ENCODE measurements at places on chromosomes 13 and 19.
A peak's percentile ranks its signal among the peaks of the same experiment; 100 is the strongest.

- no peak for DNase-seq
These were observed 7.6 kb upstream of the MLLT1 start for GRCh38 chr19:6287269-6287885.

- peak; percentile 17 for DNase-seq
These were observed 17.1 kb upstream of the SHFL start for GRCh38 chr19:10069046-10069445.

DNA sequence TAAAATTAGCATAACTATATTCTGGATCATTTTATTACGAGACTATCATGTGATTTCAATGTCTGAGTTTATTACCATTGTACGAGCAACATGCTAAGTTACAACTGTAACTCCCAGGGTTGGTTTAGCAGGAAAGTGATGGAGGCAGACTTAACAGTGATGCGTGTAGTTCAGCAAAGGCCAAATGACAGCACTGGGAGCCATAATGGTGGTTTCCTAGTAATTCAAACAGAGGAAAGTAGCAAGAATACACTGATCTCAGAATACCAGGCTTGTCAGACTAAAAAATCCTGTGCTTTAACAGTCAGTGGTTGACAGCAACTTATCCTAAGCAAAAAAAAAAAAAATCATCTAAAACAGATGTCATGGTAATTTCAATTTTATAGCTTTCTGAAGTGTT lies 229.6 kb downstream of the KLF12 start:
- DNase-seq = no peak

DNA sequence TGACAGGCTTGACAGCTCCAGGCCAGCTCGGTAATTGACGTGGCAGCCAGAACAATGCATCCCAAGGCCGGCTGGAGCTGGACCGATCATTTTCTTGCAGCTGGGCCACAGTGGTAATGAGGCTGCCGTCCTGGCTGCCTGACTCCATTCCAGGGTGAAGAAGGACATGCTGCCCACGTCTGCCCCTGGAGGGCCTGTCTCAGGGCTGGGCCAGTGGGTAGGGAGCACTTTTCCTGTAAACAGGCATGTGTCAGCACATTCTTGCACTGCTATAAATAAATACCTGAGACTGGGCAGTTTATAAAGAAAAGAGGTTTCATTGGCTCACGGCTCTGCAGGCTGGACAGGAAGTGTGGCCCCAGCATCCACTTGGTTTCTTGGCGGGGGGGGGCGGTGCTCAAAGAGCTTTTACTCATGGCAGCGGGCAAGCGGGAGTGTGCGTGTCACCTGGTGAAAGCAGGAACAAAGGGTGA lies 38.1 kb upstream of the KCTD15 start:
- no peak for DNase-seq

DNA sequence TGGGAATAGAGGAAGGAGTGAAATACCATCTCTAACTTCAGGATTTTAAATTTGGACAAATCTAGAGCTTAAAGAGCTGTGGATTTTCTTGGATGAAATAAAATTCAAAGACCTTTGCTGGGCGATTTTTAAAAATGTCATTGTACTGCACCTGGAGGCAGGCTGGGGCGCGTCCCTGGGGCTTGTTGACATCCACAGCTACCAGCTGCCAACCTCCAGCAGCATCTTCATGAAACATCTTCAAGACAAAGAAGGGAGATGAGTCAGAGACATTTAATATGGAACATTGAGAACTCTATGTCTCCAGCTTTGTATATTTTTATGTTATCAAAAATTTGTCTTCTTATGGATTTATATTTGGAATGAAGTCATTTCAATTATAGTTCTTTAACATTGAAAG lies 132.5 kb downstream of the NALCN start:
- no peak for DNase-seq

- DNase-seq = no peak
These were observed 7.6 kb downstream of the SIGLEC11 start for GRCh38 chr19:49953416-49953815.

DNA sequence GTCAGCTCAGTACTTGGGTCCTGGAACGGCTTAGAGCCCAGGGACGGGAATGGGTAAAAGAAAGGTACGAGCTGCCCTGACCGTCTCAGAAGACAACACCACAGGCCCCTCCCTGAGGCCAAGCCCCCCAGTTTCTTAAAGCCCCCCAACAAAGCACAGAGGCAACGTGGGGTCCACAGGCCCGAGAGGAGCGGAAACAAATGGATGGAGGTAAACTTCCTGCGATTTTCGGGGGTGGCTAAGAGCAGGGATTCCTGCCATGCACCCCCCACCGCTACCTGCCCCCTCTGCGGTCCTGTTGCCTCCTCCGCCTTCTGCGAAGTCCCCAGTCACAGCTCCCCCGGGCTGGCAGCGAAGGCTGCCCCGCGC lies 48.2 kb downstream of the PTPRS start:
- no peak for DNase-seq

DNA sequence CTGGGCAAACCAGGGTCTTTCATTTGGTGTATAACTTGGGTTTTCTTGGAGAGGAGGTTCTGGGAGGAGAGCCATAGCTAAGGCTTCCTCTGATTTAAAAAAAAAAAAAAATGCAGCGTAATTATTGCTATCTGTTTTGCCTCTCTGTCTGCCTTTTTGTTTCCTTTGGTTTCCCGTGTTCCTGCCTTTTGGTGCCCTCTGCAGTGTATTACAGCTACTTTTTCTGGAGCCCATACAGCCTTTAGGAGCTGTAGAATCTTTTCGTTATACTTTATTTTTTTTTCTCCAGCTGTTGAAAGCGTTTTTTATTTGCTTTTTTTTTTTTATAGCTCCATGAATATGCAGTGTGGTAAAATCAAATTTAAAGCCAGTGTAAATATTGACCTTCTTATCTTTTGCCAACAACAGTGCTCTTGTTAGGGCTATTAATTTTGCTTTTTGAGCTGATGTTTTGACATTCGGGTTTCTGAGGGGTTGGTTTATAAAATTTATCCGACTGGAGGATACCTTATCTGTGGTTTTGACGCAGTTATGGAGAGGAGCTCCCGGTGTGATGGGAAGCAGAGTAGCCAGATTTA lies 38.1 kb downstream of the ZNF493 start:
- DNase-seq = no peak

DNA sequence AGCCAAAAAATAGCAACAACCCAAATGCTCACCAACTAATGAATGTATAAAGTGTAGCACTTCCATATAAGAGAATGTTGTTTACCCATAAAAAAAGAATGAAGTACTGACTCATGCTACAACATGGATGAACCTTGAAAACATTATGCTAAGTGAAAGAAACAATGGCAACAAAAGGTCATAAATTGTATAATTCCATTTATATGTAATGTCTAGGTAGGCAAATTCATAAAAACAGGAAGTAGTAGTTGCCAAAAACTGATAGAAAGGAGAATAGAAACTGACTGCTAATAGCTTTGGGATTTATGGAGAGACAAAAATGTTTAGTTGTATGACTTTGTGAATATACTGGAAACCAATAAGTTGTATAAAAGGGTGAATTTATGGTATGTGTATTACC lies 21.6 kb downstream of the MYCBP2 start:
- DNase-seq = no peak

DNA sequence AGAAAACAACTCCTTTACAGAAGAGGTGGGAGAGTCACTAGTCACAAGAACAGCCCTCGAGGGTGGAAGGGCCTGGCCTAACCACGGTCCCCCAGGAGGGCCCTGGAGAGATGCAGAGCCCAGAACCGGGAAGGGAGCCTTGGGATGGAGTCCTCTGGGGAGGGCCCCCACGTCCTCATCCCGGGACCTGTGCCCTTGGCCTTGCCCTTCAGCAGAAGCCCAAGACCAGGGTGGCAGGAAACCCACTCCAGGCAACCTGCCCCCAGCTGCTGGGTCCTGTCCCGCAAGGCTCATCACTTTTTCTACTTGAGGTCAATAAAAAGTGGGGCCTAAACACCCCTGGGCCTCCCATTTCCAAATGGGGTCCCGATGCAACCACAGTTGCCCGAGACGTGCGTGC lies 2.3 kb upstream of the ATP8B3 start:
- DNase-seq = no peak

DNA sequence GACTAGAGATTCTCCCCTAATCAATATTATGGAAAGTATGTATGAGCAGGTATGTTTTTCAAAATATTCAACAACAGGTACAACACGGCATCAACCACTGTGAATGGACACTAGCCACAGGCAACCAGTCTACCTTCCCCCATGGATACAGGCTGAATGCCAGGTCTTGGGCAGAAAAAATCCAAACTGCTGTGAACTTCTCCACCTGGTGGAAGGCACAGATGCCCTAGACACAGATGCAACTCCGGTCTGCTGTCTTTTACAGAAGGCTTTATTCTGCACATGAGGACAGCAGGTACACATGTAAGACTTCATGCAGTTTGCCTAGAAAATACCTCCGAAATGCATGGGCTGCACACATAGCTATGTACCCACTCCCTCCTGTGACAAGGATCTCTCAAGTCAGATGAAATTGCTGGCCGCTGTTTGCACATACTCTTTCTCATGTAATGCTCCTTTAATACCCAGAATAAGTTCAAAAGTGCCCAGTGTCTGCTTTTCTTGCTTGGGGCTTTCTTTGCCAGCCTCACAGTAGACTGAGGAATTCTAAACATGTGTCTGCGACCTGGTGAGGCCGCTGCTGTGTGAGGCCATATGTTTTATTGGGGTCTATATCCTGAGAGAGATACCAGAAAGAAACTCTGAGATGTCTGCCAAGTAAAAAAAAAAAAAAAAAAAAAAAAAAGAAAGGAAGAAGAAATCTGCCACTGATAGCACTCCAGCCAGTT lies 325.9 kb downstream of the FOXO1 start:
- no peak for DNase-seq

DNA sequence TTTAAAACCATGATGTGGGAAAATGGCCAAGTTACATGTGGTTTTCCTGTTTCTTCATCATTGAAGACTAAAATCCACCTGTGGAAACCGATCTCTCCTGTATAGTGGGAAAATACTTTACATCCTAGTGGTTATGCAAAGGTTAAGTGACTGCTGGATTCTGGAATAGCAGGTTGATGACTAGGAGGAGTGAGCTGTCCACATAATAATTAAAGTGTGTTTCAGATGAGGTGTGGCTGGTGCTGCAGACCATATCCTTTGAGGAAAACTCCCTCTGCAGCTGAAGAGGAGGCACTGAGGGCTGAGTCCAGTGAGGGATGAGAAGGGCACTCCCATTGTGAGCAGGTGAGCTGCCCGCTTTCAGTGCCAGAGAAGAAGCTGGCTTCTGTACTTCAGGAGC lies 43.2 kb downstream of the DCLK1 start:
- no peak for DNase-seq

GRCh38 chr13:114034481-114034891 lies 60.6 kb upstream of the C13orf46 start:
- DNase-seq = no peak

- DNase-seq = no peak
These were observed 9.2 kb downstream of the ONECUT3 start for GRCh38 chr19:1762243-1763117.

DNA sequence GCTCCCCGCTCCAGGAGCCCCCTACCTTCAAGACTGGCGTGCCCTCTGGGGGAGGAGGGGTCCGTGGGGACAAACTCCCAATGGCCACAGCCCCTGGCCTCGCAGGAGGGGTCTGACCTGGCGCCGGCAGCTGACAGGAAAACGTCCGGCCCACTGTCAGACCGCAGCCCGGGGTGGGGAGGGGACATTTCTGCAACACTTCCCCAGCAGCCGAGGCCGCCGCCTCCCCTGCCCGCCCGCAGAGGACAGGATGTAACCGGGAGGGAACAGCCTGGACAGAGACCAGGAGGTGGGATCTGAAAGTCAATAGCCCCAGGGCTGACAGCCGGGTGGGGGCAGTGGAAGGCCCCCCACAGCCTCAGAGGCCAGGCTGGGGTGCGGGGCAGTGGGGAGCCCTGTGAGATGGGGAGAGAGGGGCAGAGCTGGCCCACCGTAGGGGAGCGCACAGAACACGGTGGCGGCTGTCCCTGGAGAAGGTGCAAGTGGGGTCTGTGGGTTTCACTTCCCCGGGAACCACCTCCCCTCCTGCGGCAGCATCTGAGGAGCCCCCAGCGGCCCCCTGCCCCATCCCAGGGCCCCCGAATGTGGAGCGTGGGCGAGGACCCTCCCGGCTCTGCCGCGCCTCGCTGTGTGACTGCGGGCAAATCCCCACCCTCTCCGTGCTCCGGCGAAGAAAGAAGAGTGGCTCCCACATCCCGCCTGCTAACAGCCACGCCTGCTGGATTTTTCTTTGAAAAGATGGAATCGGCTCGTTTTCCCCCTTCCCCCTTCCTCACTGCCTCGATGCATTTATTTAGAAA lies at the start of gene PEAK3:
Gene PEAK3 (minus strand): TSS at position 114 of the 800 bp plus-strand sequence. CDS start 1,244 bp downstream, outside the sequence.
- DNase-seq = no peak

GRCh38 chr13:89382981-89383380 lies 1711.8 kb downstream of the SLITRK5 start:
- no peak for DNase-seq

- no peak for DNase-seq
These were observed 24.2 kb upstream of the IGFL1 start for GRCh38 chr19:46205183-46205984.

Measured in stromal cell of bone marrow (primary cell).